ENCODE measurements at places on chromosomes 7 and 10. TPM values are rescaled to one million over a fixed set of nuclear protein-coding genes. Genes with fewer than 3 reads are reported as not detected.

DNA sequence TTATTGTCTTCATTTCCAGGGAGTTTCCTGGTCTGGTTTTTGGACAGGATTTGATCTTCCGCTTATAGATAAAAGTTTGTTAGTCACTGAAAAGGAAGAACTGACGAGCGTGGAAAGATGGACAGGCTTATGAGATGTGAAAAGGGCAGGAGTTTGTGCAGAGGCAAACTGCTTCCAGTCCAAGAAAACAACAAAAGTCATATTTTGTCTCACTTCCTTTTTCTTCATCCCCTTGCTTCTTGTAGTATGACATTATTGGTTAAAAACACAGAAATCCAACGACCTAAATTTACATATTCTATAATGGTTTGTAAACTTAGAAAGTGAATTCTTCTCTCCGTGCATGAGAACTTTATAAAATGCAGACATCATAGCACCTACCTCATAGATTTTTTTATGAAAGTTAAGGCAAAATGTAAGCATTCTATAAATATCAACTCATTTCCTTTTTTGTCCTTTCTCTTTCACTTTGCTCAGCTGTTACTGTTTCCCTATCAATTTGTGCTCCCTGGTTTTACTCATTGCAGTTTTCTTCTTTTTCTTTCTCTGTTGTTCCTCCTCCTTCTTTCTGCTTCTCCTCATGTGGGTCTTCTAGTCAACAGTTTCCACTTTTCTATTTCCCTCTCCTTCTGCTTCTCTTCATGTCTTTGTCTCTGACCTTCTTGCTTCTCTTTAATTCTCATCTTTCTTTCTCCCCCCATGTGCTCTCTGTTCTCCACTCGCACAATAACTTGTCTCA lies 370.2 kb downstream of the ARL4A start:
- no peak for DNase-seq

GRCh38 chr7:114921631-114922025 lies 266 bp upstream of the MDFIC start:
- DNase-seq = no peak

GRCh38 chr7:37683246-37684120 lies at the start of gene GPR141:
GPR141 (plus strand) TSS chr7:37683766; CDS start chr7:37740394, 56,628 bp downstream.
- no peak for DNase-seq

DNA sequence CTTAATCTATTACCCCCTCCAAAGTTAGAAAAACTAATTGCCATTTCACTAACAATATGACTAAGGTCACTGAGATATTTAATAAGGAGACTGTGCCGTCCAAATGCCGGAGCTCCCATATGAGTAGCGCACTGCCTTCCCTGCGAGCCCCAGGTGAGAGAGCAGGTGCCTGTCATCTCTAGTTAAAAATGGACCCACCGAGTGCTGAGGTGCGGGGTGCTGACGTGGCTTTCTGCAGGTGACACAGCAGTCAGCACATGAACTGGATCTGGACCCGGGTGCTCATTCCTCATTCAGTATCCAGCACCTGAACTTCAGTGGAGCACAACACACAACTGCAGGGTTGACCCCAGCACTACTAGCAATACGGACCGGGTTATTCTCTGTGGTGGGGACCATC lies 138.0 kb upstream of the NPS start:
- no peak for DNase-seq

GRCh38 chr7:150968734-150969372 lies 9.3 kb downstream of the KCNH2 start:
- DNase-seq = no peak

GRCh38 chr7:102012941-102013461 lies 195.6 kb downstream of the CUX1 start:
- DNase-seq = peak; percentile 47

DNA sequence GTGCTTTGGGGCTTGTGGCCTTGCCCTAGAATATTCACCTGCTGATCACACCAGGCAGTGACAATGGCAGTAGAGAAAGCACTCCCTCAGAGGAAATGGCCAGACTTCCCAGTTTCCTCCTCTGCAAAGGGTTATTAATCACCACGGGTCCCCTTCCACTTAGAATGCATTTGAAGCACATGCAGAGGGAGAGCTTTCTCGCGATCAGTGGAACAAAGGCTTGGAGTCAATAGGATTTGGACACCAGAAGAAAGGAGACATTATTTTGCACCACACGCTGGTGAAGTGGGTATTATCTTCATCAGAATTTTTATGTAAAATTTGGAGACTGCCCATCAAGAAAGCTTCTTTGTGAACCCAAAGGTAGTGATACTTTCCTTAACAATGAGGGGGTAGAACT lies 35.4 kb upstream of the INHBA start:
- no peak for DNase-seq

DNA sequence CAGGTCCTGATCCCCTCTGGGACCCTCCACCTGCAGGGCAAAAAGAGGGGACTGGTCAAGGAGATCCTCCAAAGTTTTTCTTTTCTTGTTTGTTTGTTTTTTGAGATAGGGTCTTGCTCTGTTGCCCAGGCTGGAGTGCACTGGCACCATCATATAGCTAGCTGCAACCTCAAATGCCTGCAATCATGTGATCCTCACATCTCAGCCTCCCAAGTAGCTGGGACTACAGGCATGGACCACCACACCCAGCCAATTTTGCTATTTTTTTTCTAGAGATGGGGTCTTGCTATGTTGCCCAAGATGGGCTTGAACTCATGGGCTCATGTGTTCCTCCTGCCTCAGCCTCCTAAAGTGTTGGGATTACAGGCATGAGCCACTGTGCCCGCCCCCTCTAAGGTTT lies 41.0 kb downstream of the EPHB4 start:
- DNase-seq = no peak

GRCh38 chr10:69096045-69096444 lies 8.1 kb downstream of the SRGN start:
- no peak for DNase-seq

GRCh38 chr7:24828891-24829661 lies 71.8 kb upstream of the GSDME start:
- DNase-seq = peak; percentile 53

DNA sequence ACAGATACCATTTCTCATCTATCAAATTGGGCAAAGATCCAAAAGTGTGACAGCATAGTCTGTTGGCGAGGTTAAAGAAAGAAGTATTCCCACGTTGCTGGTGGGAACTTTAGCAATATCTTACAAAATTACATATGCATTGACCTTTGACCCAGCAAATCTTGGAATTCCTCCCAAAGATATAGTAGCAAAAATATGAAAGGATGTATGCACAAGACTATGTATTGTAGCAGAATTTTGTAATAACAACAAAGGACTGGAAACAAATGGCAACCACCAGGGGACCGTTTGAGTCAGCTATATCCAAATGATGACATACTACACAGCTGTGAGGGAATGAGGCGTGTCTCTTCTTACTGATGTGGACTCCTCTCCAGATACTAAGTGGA lies 50.2 kb downstream of the KCNH2 start:
- DNase-seq = no peak

DNA sequence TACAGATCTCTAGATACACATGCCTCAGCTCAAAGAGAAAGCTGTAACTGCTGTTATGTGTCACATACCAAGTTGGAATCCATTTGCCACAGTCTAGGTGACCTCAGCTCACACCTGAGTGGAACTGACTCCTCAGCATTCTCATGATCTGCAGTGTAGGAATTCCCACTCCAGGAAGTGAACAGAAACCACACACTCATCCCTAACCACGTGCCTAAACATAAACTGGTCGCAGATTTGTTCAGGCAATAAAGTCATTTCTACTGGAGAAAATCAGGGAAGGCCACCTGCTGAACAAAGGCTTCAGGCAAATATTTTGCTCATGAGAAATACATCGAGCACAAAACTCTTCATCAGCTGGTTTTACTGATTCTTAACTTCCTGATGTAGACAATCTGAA lies 23.0 kb upstream of the ZMYND11 start:
- peak; percentile 13 for DNase-seq

The GGCT gene
- 98.3 TPM for total RNA-seq

The TSPAN15 gene
- 23.1 TPM for total RNA-seq

The CAMK2B gene
- 10.9 TPM for total RNA-seq

The C10orf143 gene
- total RNA-seq = not detected

The NPVF gene
- not detected for total RNA-seq

The NODAL gene
- not detected for total RNA-seq

Data from RPMI7951 (cell line).